ENCODE measurements at places on chromosomes 16 and 17.

DNA sequence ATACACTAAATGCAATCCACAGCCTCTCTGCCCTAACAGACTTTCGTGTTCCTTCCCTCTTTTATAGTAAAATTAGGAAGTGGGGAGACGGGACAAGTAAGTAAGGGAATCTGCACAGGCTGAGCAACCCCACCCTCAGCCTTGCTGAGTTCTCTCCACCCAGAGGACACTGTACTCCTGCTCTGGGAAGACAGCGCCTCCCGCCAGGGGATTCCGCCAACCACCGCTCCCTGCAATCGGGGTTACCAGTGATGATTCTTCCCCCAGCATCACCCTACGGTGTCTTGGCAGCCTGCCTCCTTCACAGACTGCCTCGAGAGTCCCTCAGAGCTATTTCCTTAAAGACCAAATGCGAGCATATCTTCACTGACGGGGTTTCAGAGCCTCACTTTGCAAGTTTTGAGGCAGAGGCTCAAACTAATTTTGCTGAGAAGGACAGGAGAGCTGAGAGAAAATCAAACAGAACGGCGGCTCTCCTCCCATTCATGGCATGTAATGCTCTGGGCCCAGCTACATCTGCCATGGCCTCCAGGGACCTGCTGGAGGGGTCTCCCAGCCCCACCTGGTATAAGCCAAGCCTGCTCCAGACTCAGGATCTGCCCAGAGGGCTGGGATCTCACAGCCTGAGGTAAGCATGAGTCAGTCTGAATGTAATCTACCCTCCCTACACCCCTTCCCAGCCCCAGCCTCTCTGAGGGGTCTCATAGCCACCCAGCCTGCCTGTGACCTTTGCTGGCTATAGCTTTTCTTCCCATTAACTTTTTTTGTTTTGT is 22.7 kb upstream of the ASGR2 start:
- DNase-seq, result no peak

DNA sequence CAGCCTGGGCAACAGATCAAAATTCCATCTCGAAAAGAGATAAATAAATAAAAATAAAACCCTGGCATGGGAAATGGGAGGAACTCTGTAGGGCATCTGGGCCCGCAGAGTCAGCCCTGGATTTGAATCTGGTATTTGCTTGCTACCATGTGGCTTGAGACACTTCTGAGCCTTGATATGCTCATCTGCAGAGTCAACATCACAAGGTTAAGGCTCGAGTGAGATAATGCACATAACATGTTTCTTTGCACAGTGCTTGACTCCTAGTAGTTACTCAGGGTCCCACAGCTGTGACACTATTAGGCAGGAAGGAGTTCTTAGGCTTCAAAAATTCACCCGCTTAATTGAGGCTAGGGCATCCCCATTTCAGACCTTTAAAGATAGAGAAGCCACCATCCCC is 21.3 kb downstream of the CDK5RAP3 start:
- DNase-seq, result no peak

GRCh38 chr17:13569398-13570123 is 32.2 kb downstream of the HS3ST3A1 start:
- DNase-seq, result no peak

DNA sequence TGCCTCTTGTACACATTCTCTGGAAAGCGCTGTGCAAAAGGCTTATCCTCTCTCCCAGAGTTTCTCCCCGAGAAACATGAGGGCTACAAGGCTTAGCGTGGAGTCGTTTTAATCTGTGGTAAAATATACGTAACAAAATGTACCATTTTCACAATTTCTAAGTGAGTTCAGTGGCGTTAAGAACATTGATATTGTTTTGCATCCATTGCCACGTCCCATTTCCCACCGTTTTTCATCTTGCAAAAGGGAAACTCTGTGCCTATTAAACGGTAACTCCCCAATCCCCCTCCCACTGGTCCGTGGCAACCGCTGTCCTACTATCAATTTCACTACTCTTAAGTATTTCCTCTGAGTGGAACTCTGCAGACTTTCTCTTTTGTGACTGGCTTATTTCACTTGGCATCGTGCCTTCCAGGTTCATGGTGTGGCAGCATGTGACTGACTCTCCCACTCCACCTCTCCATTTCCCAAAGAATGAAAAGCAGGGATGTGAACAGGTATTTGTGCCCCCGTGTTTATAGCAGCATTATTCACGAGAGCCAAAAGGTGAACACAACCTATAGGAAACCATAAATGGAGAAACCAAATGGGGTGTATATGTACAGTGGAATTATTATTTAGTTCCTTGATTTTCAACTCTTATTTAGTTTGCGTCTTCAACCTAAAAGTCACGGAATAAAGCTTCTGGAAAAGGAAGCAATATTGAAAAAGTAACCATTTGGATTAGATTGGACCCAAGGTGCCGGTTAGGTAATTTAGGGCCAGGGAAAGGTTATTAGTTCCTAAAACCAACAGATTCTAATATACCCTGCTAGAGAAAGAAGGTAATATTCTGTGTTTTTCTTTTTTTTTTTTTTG is 1.1 kb upstream of the USP32 start:
- peak; percentile 6 for DNase-seq

GRCh38 chr16:7602291-7602950 is 269.8 kb downstream of the RBFOX1 start:
- DNase-seq, result no peak

- DNase-seq, result no peak
Measured at GRCh38 chr17:36715951-36716350, 114.6 kb downstream of the MRM1 start.

DNA sequence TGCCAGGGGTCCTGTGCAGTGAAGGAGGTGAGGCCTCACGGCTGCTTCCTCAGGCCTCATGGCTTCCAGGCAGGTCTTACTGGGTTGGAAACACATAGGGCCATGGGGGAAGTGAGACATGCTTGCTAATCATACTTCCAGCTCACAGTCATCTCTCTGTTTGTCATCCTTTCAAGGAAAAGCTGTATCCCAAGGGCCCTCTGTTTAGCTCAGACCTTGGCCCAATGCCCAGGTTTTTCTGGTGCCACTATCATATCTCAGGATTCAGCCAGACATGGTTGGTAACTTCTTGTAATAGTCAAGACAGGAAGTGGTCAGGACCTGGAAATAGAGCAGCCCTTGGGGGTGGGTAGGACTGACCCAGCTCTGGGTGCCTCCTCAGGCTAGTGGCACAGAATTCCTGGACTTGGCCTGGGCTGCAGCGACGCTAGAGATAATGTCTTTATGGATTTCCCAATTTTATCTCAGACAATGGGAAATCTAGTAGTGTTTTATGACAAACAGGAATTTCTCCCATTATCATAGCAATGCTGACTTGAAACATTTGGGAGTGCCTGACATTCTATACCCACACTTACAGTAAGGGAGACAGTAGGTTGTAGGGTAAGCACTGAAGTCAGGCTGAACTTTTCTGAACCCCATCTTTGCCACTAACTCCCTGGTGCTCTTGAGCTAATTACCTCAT is 13.5 kb upstream of the ITGB3 start:
- peak; percentile 64 for DNase-seq

DNA sequence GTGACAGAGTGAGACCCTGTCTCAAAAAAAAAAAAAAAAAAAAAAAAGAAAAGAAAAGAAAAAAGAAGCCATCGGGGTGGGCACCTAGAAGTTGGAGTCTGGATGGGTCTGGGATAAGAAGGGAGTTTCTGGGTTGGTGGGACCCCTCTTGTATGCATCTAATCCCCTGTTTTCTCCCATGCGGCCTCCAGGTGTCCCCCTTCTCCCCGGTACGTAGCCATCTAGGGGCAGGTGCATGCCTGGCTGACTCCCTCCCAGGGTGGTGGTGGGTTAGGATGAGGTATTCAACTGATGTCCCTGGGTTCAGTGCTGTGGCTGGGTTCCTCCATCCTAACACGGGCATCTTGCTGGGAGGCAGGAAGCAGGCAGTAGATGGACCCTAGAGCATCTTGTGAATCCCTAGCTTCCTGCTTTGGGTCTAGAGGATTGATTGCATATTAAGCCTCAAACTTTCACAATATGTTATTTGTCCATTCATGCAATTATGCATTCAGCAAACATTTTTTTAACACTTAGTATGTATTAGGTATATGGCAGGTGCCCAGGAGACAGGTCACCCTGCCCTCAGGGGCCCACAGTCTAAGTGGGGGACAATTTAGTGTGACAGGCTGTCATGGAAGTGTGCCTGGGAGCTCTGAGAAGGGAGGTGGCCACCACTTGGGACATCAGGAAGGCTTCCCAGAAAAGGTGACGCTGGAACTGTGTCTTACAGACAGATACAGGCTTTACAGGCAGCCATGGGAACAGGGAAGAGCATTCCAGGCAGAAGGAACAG is 13.1 kb downstream of the FMNL1 start:
- no peak for DNase-seq

- DNase-seq, result no peak
Measured at GRCh38 chr16:64952177-64952576, 169.7 kb downstream of the CDH11 start.

- DNase-seq, result no peak
Measured at GRCh38 chr16:1159973-1160772, 7.3 kb downstream of the CACNA1H start.

DNA sequence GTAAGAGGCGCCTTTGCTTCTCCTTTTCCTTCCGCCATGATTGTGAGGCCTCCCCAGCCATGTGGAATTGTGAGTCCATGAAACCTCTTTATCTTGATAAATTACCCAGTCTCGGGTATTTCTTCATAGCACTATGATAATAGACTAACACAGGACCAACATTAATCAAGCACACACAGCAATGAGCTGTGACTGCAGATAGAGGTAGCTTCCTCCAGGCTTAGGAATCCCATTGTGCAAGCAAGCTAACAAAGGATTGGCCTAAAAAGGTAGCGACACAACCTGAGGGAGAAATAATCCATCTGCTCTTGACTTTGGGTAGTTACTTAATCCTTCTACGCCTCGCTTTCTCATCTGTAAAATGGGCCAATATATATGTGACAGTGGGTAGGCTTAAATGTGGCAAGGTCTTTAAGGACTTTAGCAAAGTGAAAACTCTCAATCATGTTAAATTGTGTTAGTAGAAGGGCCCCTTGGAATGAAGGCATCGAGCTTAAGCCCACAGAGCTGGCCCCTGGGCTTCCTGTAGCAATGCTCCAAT is 393.6 kb downstream of the SOX9 start:
- no peak for DNase-seq

GRCh38 chr16:54437921-54438320 is 151.3 kb upstream of the IRX3 start:
- no peak for DNase-seq

DNA sequence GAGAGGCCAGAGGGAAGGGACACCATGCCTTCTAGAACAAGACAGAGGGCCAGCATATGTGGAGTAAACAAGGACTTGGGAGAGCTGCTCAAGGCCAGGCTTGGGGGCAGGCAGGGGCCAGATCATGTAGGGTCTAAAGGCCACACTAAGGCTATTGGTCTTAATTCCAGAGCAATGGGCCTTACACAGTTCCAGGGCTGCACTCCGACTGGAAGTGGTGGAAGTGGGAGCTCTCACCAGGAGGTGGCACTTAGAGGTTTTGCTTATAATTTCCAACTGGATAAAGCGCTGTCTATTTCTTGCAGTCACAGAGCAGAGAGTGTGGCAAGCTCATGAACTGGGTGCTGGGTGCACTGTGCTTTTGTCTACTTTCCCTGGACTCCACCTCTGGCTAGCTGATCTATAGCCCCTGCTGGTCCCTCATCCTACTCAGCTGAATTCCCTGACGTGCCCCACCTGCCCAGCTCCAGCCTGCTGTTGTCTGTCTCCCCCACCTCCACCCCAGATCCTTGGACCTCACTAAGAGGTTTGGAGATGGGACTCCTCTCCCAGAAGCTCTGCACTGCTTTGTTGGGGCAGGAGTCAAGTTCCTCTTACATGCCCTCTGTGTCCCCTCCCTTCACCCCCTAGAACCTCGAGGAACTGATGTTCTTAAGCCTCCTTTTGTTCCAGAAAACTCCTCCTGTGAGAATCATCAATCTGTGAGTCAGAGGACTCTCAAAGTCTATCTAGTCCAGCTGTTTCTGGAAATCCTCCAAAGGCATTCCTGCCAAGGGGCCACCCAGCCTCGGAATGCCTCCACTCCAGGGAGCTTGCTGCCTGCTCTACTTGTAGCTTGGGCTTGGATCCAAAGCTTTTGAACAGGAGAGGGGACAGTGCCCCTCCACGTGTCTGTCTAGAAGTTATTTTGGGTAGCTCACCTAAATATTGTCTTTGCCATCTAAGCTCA is 48.1 kb upstream of the KSR1 start:
- no peak for DNase-seq

DNA sequence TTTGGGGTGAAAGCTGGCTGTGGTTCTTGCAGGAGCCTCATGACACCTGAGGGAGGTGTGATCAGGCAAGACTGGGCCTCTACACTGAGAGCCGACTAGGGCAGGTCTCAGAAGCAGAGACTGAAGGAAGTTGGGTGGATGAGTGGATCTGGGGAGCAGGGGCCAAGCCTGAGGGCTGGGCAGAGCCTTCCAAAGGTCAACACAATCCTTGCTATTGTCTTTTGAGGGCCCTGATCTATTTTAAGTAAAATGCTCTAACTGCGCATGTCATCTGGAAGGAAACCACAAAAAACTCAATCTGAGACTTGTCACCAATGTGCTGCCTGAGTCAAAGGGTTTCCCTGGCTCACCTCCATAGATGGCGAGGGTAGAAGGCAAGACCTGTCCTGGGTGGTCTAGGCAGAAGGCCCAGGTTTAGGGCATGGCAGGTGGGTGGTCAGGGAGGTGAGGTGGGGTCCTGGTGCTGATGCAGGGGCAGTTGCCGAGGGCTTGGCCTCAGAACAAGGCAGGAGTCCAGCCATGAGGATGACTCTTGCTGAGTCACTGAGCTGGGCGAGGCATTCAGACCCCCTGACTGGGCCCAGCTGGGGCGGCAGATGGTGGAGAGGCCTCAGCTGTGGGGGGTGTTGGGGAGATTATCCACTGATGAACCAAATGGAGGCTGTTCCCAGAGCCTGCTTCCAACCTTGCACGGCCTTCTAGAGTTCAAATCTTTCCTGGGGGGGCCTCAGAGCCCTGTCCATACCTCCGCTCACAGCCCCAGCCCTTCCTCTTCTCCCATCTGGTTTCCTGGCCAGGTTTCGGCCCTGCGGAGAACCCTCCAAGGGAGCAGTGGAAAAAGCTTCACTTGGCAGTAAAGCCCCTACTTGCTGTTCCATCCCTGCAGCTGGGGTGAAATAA is 5.1 kb downstream of the MVP start:
- no peak for DNase-seq

- no peak for DNase-seq
Measured at GRCh38 chr17:48842746-48843145, 11.9 kb downstream of the CALCOCO2 start.

GRCh38 chr17:10748531-10749181 is 18.8 kb upstream of the TMEM220 start:
- DNase-seq, result no peak

GRCh38 chr17:75252039-75252816 is 9.2 kb downstream of the GGA3 start:
- DNase-seq, result no peak
